ENCODE measurements at places on chromosomes 1 and 21. TPM values are rescaled to one million over a fixed set of nuclear protein-coding genes. Genes with fewer than 3 reads are reported as not detected.

- peak; percentile 94 for DNase-seq
These were observed 4.2 kb upstream of the DYRK3 start for GRCh38 chr1:206631085-206631509.

- peak; percentile 54 for DNase-seq
These were observed 1.4 kb upstream of the MAN1C1 start for GRCh38 chr1:25615172-25615541.

DNA sequence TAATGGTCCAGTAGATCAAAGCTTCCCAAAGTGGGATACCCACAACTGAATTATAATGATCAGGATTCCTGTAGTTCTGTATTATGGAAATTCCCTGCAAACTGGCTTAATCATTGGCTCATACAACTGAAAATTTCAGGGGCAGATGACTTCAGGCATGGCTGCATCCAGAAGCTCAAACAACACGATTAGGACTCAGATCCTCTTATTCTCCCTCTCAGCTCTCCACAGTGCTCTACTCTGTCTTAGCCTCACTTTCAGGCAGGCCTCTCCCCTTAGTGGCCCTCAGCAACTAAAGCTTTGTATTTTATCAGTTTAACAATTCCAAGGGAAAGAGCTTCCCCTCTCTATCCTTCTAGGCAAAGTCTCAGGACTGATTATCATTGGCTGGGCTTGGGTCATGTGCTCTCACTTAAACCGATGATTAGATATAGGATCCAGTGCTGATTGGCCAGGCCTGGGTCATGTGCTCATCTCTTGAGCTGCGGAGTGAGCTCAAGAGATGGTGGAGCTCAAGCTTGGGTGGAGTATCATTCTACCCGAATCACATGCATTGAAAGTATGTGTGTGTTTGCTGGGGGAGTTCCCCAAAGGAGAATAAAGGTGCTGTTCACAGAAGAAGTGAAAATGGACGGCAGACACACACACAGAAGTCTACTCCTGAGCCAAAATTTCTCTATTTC is 57.9 kb upstream of the RUNX3 start:
- DNase-seq = no peak

DNA sequence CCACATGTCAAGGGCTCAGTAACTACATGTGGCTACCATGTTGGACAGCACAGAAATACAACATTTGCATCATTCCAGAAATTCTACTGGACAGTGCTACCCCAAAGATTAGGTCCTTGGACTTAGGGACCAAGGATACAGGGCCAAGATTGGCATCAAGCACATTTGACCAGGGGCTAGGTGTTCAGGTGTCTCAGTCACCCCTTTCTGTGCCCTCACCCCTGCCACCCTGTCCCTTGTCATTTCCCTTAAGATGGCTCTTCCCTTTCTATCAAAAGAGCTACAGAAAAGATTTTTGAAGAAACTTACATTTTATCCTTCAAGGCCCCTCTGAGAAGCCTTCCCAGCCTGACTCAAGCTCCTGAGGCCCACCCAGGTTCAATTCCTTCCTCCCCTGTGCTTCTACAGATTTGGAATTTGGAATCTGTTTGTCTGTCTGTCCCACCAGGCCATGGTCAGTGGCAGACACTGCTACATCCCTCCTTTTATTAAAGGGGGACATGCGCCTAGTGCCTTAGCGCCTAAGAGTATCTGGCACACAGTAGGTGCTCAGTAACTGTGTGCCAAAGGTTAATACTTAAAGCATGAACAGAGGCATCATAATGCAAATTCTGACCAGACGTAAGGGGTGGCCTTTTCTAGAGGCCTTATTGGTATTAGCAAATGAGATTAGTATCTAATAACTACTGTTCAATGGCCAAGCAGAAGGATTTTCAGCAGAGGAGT is 21.4 kb downstream of the CSF1 start:
- no peak for DNase-seq

DNA sequence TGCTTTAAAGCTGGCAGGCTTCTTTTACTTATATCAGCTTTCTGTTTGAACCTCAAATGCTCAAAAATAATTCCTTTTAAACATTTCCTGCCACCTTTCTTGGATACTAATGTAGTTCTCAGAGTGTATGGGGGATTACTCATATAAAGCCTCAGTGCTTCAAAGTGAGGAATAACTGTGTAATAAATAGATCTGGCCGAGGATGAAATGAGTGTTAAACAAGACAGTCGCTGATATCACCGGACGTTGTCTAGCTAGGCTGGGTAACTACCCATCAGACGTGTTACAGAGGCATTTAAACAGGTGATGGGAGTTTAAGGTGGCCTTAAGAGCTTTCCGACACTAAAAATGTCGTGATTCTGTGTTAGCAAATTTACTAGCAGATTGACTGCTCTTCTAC is 53.1 kb downstream of the VANGL2 start:
- DNase-seq = no peak

The AMY2B gene
- total RNA-seq = 0.98 TPM

Measured in PC-3 (cell line).